Aorta (tissue), 5 donors: ENCODE measurements at places on chromosomes 16 and 17. TPM values are rescaled to one million over a fixed set of nuclear protein-coding genes. Genes with fewer than 3 reads are reported as not detected.

GRCh38 chr17:17684906-17685774 is 3.9 kb downstream of the RAI1 start:
- H3K4me3 ChIP-seq, result no peak overlapping the region
- H3K27ac ChIP-seq, result no peak overlapping the region
- H3K27me3 ChIP-seq, result no peaks in the 10 kb centered on the region
- no peaks in the 10 kb centered on the region for H3K4me1 ChIP-seq
- DNase-seq, result no peak

DNA sequence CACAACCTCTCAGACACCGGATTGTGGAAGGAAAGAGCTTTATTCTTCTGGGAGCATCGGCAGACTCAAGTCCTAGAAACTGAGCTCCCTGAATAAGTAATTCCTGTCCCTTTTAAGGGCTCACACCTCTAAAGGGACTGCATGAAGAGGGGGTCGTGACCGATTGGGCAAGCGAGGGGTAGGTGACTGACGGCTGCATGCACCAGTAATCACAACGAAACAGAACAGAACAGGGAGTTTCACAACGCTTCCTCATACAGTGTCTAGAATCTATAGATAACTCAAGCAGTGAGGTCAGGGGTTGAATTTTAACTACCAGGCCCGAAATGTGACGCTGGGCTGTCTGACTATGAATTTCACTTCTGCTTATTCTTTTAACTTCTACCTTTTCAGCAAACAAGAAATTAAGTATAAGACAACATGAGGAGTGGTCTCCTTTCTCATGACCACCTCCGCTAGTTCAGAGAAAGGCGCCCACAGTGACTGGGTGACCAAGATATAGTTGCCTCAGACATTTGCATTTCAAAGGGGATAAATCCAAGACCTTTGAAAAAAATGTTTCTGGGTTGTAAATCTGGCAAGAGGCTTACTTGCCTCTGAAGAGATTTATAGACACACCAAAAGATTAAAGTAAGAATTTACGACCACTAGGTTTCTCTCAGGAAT is 88.4 kb upstream of the ATF7IP2 start:
- H3K27me3 ChIP-seq, result no peaks in the 10 kb centered on the region
- no peaks in the 10 kb centered on the region for H3K36me3 ChIP-seq
- DNase-seq, result no peak
- H3K4me1 ChIP-seq, result no peaks in the 10 kb centered on the region
- H3K4me3 ChIP-seq, result no peak overlapping the region

GRCh38 chr16:68844211-68844564 is 857 bp downstream of the TANGO6 start:
- H3K27ac ChIP-seq, result no peak overlapping the region
- H3K4me3 ChIP-seq, result peak overlapping the region; percentile 56
- H3K27me3 ChIP-seq, result no peaks in the 10 kb centered on the region
- no peaks in the 10 kb centered on the region for H3K36me3 ChIP-seq
- H3K4me1 ChIP-seq, result no peaks in the 10 kb centered on the region
- DNase-seq, result no peak

- peak; percentile 84 for DNase-seq
- H3K4me3 ChIP-seq, result peak within 1 kb of the TSS; percentile 90
- H3K27me3 ChIP-seq, result no peaks in the 10 kb centered on the region
These were observed at the start of gene RNF213 for GRCh38 chr17:80260791-80261158. TSS of gene RNF213 (plus strand) at chr17:80260852. CDS start at chr17:80263682, 2,830 bp downstream.

GRCh38 chr16:4597174-4597573 is 17.5 kb downstream of the UBALD1 start:
- no peaks in the 10 kb centered on the region for H3K27me3 ChIP-seq
- no peaks in the 10 kb centered on the region for H3K4me1 ChIP-seq
- DNase-seq, result no peak
- no peak overlapping the region for H3K27ac ChIP-seq

GRCh38 chr17:15290605-15291004 is 25.5 kb upstream of the PMP22 start:
- no peak for DNase-seq
- no peaks in the 10 kb centered on the region for H3K36me3 ChIP-seq
- no peak overlapping the region for H3K27ac ChIP-seq
- H3K4me3 ChIP-seq, result no peak overlapping the region
- no peaks in the 10 kb centered on the region for H3K27me3 ChIP-seq

DNA sequence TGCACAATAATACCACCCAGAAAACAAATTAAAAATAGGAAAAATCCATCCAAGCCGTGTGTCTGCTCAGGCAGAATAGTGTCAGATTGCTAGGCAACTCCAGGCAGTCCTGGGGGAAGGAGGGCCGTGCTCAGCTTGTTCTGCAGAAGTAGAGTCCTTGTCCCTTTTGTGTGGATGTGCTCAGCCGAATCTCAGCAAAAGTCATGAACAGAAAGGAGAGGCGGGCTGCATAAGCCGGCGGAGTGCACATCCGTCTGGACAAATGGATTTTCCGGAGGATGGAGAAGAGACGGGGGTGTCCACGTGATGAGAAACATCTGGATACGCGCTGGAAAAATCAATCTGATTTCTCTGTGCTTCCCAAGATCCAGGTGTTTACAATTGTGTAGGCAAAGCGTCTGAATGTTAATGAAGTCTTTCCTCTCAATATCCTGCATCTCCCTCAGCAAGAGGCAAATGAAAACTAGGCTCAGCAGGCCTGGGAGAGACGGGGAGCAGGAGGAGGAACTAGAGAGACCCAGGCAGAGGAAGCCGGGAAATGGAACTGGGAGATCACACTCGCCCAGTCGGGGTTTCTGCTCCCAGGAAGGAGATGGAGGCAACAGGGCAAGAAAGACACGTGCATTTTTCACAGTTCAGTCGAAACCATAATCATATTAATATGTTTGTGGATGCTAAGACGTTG is 7.7 kb upstream of the RBFOX3 start:
- DNase-seq, result peak; percentile 27
- H3K4me3 ChIP-seq, result no peak overlapping the region
- no peak overlapping the region for H3K27ac ChIP-seq
- no peaks in the 10 kb centered on the region for H3K36me3 ChIP-seq
- H3K4me1 ChIP-seq, result no peaks in the 10 kb centered on the region
- no peaks in the 10 kb centered on the region for H3K27me3 ChIP-seq

DNA sequence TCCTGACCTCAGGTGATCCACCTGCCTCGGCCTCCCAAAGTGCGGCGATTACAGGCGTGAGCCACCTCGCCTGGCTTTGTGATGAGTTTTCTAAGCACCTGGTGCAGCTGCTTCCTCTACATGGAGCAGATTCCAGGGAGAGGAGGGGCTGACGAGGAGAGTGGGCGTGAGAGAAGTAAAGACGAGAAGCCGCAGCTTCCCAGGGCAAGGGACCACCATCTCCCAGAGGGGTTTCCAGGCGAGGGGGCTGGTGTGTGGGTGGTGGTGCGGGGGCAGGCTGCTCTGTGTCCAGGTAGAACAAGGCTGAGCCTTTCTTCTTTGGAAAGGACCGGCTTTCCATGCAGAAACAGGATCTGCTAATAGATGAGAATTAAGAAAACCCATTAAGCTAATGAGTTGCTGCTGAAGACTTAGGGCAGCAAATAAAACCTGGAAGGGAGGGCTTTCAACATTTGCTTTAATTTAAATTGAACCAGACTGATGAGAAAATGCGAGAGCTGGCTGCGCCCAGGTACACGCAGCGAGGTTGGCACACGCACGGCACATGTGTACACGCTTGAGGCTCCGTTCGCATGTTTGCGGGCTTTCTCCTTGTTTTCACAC is 236.7 kb downstream of the RBFOX3 start:
- H3K4me3 ChIP-seq, result no peak overlapping the region
- H3K27me3 ChIP-seq, result no peaks in the 10 kb centered on the region
- H3K4me1 ChIP-seq, result no peaks in the 10 kb centered on the region
- H3K27ac ChIP-seq, result no peak overlapping the region

DNA sequence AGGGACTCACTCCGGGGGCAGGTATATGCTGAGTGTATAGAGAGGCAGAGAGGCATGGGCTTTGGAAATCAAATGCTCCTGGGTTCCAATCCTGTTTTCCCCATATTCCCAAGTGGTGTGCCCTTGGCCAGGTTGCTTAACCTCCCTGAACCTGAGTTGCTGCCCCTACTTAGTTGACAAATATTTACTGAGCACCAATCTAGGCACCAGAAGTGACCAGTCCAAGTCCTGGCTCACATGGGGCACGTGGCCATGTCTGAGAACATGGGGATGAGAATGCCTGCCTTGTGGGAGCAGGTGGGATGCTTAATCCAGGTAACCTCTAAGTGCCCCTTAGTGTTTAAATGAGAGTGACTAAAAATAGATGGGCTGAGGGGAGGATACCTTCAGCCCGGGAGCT is 4.2 kb downstream of the SOCS3 start:
- no peaks in the 10 kb centered on the region for H3K36me3 ChIP-seq
- peaks cover 2% of the 10 kb centered on the region for H3K4me1 ChIP-seq
- H3K4me3 ChIP-seq, result no peak overlapping the region
- no peaks in the 10 kb centered on the region for H3K27me3 ChIP-seq
- H3K27ac ChIP-seq, result no peak overlapping the region

GRCh38 chr17:41654678-41655607 is 30.6 kb upstream of the KRT17 start:
- no peak for DNase-seq
- H3K4me1 ChIP-seq, result no peaks in the 10 kb centered on the region
- no peak overlapping the region for H3K4me3 ChIP-seq
- H3K27me3 ChIP-seq, result no peaks in the 10 kb centered on the region
- H3K36me3 ChIP-seq, result no peaks in the 10 kb centered on the region

DNA sequence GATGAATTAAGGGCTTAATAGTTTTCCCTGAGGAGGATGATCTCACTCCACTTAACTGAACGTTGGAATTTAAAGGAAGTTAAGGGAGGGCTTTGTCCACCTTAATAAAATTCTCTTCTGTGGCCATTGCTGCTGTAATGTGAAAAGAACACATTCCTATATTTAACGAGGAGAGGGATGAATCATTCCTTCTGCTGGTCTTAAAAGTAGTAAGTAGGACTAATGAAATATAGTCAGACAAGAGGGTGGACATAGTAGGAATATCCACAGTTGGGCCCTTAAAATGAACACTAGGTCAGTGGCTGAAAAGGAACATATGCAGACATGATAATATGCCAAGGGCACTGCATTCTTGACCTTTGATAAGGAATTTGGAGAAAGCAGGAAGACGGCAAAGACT is 405.6 kb downstream of the PMP22 start:
- H3K4me3 ChIP-seq, result no peak overlapping the region
- no peak overlapping the region for H3K27ac ChIP-seq
- no peaks in the 10 kb centered on the region for H3K4me1 ChIP-seq
- H3K27me3 ChIP-seq, result no peaks in the 10 kb centered on the region

DNA sequence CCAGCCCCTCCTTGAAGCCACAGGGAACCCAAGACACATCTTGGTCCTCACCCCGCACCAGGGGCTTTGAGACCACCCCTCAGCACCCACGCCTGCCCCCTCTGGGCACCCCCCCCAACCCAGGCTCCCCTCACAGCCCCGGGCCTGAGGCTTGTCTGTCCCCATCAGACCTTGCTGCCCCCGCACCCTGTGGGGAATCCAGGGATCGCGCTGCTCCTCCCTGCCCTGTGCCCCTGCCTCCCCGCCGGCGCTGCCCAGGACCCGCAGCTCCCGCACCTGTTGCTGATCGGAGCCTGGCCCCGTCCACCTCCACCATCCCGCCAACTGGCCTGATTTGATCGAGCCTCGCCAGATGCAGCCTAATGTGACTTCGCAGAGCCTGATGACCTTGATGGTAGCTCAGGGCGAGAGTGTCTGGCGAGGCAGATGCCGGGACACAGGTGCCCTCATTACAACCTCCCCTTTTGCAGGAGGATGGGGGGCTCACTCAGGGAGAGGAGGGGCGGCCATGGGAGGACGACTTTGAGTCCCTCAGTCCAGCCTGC is 29.0 kb downstream of the SLC25A10 start:
- no peaks in the 10 kb centered on the region for H3K27me3 ChIP-seq
- H3K36me3 ChIP-seq, result no peaks in the 10 kb centered on the region

DNA sequence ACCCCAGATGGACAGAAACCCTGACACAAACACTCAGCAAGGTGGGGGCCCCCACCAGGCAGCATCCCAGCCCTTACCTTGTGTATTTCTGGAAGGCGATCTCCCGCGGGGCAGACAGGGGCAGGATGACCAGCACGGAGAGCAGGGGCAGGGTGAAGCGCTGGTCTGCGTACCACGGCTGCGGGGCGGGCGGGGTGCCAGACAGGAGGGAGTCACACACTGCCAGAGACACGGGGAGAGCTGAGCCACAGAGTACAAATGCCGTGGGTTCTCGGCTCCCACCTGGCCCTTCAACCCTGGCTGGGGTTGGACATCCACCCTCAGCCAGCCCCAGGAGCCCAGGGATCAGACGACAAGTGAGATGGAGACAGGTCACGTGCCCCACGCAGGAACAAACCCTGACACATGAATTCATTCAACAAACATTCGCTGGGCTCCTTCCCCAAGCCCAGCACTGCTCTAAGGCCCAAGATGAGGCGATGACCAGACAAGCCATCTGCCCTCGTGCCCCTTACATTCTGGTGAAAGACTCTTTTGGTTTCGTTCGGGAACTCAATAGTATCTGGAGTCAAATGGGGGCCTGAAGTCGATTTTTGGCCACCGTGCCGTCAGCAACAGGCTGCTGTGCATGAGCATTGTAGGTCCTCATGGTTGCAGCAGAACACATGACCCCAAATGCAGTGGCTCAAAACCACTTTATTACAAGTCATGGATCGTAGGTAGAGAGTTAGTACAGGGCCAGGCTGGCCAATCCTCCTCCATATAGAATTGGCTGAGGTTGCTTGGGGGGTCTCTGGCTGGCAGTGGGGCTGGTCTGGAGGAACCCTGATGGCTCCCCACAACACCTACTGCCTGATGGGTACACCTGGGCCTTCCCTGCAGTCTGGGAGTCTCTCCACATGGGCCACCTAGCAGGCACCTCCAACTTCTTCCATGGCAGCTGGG is 9.1 kb downstream of the SLC38A8 start:
- no peak for DNase-seq
- no peak overlapping the region for H3K4me3 ChIP-seq
- H3K27ac ChIP-seq, result no peak overlapping the region
- H3K27me3 ChIP-seq, result no peaks in the 10 kb centered on the region

GRCh38 chr16:9225527-9226316 is 134.3 kb downstream of the HAPSTR1 start:
- no peaks in the 10 kb centered on the region for H3K36me3 ChIP-seq
- H3K4me1 ChIP-seq, result no peaks in the 10 kb centered on the region
- H3K4me3 ChIP-seq, result no peak overlapping the region
- DNase-seq, result no peak

GRCh38 chr16:19522760-19523159 is 862 bp upstream of the GDE1 start:
- no peak overlapping the region for H3K27ac ChIP-seq
- no peaks in the 10 kb centered on the region for H3K4me1 ChIP-seq
- no peaks in the 10 kb centered on the region for H3K36me3 ChIP-seq
- DNase-seq, result no peak

The HAGH gene
- polyA plus RNA-seq, result 79.0 TPM

The APOH gene
- 1.1 TPM for polyA plus RNA-seq

The GLTPD2 gene
- 3.4 TPM for polyA plus RNA-seq

The ABCA3 gene
- polyA plus RNA-seq, result 2.6 TPM

The SDK2 gene
- 0.38 TPM for polyA plus RNA-seq

The FBXW10 gene
- polyA plus RNA-seq, result not detected

The ACSM5 gene
- 1.6 TPM for polyA plus RNA-seq

The CD7 gene
- 0.75 TPM for polyA plus RNA-seq

The FBF1 gene
- 21.6 TPM for polyA plus RNA-seq

The SGCA gene
- polyA plus RNA-seq, result 198 TPM

The CDK5R1 gene
- polyA plus RNA-seq, result under 0.01 TPM

The KRT25 gene
- polyA plus RNA-seq, result not detected

The TSPAN10 gene
- 0.28 TPM for polyA plus RNA-seq

The EVPLL gene
- not detected for polyA plus RNA-seq
